ENCODE measurements at places on chromosomes 6 and 20.

DNA sequence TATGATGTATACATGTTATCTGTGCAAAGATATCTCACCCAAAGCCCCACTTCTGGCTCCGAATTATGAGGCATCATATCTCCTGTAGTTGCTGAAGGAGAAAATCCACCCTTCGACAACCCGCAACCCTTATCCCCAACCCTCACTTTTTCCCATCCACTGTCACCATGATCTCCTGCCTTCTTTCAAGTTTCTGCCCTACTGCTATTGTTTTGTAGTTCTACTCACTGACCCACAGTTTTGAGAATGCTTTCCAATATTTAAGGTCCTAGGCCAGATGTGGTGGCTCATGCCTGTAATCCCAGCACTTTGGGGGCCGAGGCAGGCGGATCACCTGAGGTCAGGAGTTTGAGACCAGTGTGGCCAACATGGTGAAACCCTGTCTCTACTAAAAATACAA is 22.2 kb downstream of the ADGRF1 start:
- DNase-seq, result no peak

DNA sequence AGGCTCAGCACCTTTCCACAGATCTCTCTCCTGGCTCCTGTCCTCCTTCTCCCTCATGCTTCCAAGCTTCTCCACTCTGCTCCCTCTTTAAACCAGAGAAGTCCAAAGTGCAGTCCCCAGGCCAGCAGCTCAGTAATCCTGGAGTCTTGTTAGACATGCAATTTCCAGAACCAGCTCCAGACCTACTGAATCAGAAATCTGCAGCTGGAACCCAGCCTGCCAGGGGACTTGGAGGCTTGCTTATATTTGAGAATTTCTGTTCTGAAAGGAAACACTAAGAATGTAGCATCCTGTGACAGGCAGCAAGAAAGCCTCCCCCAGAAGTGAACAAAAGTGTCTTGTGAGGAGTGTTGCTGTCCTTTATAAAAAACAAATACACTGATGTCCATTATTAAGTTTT is 438.1 kb downstream of the BCKDHB start:
- DNase-seq, result no peak

DNA sequence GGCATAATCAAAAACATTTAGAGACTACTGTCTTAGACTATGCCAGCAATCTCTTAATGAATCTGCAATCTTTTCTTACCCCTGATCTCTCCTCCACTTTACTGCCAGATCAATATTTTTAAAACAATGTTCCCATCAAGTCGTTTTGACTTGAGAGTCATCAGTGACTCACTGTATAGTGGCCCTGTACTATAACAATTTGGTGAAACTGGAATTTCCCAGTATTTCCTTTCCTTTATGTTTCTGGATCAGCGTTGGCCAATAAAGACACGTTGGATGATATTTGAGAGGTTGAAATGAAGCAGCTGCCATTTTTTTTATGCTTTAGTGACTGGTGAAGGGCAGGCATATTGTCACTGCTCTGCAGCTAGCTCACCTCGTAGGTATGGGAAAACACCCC is 10.1 kb upstream of the SMIM13 start:
- DNase-seq, result no peak

DNA sequence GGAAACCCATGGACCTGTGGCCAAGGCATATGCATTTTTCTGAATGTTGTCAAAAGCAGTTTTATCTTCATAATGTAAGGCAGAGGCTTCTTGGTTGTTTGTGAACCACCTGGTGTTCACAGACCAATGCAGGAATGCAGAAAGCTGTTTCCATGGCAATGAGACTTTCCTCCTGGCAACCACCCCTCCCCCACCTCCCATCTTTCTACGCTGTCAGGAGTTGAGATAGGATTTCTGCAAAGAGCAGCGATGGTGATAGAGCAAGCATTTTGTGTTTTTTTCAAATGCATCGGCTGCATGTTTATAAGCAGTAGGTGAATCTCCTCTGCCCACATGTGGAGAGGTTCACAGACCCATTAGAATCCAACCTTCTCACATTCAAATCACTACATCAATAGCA is 114.1 kb upstream of the SMLR1 start:
- no peak for DNase-seq

DNA sequence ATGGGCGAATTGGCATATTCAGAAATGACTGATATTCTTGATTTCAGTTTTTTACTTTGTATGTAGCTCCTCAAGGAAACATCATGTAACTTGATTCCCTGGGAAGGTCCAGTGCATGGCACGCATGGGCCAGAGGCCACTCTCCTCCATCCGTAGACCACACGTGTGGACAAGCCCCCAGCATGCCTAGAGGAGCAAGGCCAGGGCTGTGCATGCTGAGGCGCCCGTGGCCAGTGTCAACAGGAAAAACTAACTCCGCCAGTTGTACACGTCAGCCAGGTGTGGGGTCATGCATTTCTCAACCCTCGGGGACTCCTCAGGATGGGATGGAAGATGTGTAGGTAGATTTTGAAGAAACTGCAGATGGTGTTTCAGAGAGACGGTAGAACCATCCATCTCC is 37.8 kb upstream of the CD93 start:
- DNase-seq, result no peak

DNA sequence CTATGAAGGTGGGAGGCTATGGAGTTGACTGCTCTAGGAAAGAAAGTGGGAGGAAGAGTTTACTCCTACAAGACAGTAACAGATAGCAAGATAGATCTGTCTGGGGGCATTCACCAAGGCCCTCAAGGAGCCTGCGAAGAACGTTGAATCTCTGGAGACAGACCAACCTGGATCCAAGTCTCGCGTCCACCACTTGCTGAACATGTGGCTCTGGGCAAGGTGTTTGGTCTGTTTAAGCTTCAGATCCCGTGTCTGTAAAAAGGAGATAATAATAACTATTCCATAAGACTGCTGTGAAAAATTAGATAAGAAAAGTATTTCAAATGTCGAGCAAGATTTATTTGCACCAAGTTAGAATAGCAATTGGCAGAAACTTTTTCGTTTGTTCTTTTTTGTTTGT is 8.1 kb upstream of the EEF1A1 start:
- DNase-seq, result no peak

DNA sequence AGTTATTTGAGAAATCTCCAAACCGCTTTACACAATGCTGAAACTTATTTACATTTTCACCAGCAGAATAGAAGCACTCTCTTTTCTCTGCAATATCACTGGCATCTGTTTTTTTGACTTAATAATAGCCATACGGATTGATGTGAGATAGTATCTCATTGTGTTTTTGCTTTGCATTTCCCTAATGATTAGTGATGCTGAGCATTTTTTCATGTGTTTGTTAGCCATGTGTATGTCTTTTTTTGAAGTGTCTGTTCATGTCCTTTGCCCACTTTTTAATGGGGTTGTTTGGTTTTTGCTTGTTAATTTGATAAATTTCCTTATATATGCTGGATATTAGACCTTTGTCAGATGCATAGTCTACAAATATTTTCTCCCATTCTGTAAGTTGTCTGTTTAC is 73.6 kb downstream of the FBXO5 start:
- no peak for DNase-seq

DNA sequence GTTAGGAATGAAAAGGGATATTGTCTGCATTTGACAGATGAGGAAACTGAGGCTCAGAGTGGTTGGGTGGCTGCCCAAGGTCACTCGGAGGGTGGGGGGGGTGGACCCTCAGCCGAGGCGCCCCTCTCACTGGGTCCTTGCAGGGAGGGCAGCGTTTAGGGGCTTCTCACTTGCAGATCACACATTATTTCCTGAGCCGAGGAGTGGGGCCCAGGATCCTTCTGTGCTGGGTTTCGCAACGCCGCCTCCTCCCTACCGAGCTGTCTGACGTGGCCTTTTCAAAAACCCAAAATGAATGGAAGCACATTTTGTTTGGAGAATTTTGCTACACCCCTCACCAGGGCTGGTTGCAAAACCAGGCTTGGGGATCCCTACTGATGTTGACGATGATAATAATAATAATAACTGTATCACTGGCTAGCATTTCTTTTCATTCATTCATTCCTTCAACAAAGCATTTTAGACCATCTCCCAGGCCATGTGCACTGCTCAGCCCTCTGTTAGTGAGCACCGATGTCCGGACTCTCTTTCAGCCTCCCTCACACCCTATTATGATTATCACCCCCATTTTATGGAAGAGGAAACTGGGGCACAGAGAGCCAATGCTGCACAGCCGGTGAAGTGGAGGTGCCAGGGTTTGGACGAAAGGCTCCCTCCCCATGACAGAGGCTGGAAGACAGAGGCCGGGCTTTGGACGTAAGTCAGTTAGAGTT is 5.2 kb downstream of the DLGAP4 start:
- DNase-seq, result no peak

Measured in fibroblast of gingiva (primary cell).